ENCODE measurements at places on chromosomes 2 and 18. TPM values are rescaled to one million over a fixed set of nuclear protein-coding genes. Genes with fewer than 3 reads are reported as not detected.

SATB2 gene
- total RNA-seq = 1.2 TPM

UNC80 gene
- total RNA-seq = not detected

GRCh38 chr2:105888625-105889024 is 143.9 kb downstream of the NCK2 start:
- H3K4me1 ChIP-seq = peaks cover 24% of the 10 kb centered on the region
- H3K27me3 ChIP-seq = no peaks in the 10 kb centered on the region
- no peak overlapping the region for H3K4me3 ChIP-seq

DNA sequence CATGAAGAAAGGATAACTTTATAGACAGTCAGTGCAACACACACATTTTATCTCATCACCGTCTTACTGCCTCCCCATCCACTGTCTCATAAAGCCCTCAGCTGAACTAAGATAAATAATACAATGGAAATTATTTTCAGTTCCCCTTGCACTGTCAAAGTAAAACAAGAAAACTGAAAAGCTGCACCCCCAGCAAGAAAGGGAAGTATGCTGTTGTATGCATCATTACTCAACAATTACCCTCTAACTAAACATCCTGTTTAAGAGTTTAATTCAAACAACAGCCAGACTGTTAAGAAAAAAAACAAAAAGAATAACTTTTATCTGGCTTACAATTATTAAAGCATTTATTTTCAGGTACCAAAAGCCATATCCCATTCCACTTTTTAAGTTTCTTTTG is 25.0 kb downstream of the MPPE1 start:
- H3K27me3 ChIP-seq = no peaks in the 10 kb centered on the region
- H3K27ac ChIP-seq = no peak overlapping the region
- no peak overlapping the region for H3K4me3 ChIP-seq

- no peaks in the 10 kb centered on the region for H3K27me3 ChIP-seq
- no peak overlapping the region for H3K27ac ChIP-seq
- no peak overlapping the region for H3K4me3 ChIP-seq
These were observed 105.4 kb downstream of the FAM210A start for GRCh38 chr18:13620818-13621445.

DNA sequence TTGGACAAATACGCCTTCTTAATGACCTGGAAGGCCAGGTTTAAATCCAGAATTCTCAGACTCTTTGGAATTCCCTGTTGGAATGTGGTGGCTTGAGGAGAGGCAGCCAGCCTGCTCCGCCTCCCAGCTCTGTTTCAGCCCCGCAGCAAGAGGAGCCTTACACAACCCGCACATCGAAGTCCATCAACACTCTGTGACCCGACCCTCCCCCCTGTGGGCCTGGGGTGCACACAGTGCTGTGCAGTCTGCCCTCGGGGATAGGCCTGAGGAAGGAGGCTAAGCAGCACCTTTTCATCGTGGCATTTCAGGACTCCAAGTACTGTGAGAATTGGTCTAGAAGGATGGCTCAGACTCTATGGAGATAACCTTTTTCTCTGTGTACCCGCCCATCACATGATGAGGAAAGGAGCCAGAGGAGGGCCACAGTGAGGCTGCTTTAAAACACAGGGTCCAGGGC is 73.7 kb downstream of the GREB1L start:
- no peaks in the 10 kb centered on the region for H3K36me3 ChIP-seq
- H3K4me1 ChIP-seq = peaks cover 44% of the 10 kb centered on the region
- peak overlapping the region; percentile 96 for H3K27ac ChIP-seq
- peak overlapping the region; percentile 25 for H3K4me3 ChIP-seq
- H3K27me3 ChIP-seq = no peaks in the 10 kb centered on the region

All from Caco-2 (cell line).